ENCODE measurements at places on chromosomes 13 and 19.

GRCh38 chr13:21980049-21980448 lies 309.2 kb downstream of the FGF9 start:
- DNase-seq = no peak

GRCh38 chr19:38455031-38455430 lies 21.5 kb downstream of the RYR1 start:
- no peak for DNase-seq

- DNase-seq = no peak
Measured at GRCh38 chr13:50511877-50512341, 331.6 kb downstream of the DLEU7 start.

- DNase-seq = no peak
Measured at GRCh38 chr13:65600702-65601101, 1629.4 kb downstream of the PCDH9 start.

GRCh38 chr19:38702278-38702677 lies 42.0 kb downstream of the CAPN12 start:
- DNase-seq = no peak

DNA sequence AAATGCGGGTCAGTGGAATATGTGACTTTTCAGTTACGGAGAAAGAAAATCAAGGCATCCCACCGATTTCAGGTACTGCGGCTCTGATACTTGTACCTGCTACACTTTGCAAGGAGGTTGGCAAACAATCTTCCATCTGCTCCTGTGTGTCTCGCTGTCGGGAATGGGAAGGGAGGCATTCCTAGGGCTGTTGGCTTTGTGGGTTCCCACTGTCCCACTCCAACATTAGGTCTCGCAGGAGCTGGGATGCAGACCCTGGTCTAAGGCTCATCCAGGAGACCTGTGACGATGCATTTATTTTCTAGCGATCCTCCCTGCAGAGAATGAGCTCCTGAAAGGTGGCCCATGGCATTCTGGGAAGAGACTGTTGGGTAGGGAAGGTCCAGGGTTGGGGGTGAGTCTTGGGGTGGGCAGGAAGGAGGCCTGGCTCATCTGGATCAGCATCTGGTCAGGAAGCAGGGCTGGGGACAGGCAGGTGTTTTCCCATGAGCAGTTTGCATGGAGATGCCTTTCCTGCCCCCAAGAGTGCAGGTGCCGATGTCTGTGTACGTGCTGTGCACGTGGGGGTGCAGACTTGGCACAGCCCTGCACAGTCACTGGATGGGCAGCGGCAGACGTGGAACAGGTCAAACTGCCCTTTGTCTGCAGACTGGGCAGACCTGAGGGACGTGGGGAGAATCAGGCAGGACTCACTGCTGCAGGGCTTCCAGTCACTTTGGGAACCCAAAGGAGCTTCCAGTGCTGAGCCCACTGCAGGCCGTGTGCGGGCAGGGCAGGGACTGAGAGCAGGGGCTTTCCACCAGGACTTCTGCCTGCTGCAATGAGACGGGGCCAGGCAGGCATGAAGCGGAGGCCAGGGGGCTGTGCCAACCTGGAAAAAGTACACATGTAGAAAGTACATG lies 152.4 kb downstream of the TEX29 start:
- DNase-seq = no peak

- DNase-seq = no peak
Measured at GRCh38 chr13:65915195-65915594, 1314.9 kb downstream of the PCDH9 start.
